ENCODE measurements at places on chromosomes 6 and 20. TPM values are rescaled to one million over a fixed set of nuclear protein-coding genes. Genes with fewer than 3 reads are reported as not detected.
A peak's percentile ranks its signal among the peaks of the same experiment; 100 is the strongest.

- no peak for DNase-seq
These were observed 232.0 kb upstream of the NOX3 start for GRCh38 chr6:155687645-155688044.

DNA sequence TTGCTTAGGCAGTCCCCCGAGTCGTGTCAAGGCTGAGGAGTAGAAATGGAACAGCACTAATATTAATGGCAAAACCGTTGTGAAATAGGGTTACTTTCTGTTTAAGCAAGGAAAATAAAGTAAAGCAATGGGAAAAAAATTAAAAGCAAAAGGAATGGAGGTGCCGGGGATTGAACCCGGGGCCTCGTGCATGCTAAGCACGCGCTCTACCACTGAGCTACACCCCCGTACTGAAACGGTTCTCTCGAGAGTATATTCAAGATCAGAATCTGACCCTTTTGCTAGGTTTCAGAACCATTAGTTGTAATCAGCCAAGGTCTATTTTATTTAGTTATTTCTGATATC lies 85.5 kb downstream of the TRIM27 start:
- peak; percentile 82 for DNase-seq

DNA sequence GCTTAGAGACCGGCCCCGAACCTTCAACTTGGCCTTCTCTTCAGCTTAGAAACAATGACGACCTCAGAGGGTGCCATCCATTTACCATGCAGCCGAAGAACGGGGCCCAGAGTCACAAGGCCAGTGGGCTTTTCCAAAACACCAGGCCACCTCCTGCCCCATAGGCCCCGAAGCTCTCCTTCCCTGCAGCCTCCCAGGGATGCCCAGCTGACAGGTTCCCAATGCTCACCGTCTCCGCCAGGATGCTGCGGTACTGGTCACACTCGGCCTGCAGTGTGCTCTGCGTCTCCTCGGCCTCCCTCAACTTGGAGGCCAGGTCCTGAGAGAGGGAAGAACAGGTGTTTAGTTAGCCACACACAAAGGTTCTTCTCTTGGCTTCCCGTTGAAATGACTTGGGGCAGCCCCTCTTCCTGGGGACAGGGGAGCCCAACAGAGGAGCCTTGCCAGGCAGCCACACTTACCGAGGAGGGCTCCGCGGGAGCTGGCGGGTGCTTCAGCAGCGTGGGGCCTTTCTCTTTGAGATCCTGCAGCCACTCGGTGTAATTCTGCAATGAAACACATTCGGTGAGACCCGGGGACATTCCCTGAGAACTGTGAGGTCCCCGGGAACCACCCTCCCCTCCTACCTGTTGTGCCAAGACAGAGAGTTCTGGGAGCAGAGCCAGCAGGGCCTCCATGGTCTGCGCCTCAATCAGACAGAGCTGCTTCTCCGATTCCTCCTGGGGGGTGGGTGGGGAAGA lies 51.5 kb downstream of the DSTN start:
- DNase-seq: no peak

GRCh38 chr6:38730140-38730862 lies 15.2 kb downstream of the DNAH8 start:
- DNase-seq: no peak

- no peak for DNase-seq
These were observed 29.4 kb downstream of the PHIP start for GRCh38 chr6:79048611-79049010.

GRCh38 chr20:11582060-11582459 lies 335.6 kb upstream of the BTBD3 start:
- no peak for DNase-seq

HIVEP1 gene
- total RNA-seq: 21.2 TPM

DNA sequence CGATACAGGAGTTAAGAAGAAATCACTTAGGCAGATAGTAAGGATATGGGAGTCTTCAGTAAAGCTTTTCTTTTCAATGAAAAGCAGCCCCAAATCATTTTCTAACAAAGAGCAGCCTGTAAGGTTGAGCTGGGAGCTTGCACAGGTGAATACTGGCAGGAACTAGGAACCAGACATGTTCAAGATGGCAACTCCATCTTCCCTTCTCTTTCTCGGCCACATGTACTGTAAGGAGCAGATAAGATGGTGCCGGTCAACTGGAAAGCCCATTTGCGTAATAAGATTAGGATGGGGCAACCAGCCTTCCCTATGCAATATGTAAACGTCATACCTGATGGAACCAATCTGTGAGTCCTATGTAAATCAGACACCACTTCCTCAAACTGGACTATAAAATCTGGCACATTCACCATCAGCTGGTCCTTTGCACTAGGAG lies 46.2 kb upstream of the RNGTT start:
- DNase-seq: no peak

TREM2 gene
- not detected for total RNA-seq

DNA sequence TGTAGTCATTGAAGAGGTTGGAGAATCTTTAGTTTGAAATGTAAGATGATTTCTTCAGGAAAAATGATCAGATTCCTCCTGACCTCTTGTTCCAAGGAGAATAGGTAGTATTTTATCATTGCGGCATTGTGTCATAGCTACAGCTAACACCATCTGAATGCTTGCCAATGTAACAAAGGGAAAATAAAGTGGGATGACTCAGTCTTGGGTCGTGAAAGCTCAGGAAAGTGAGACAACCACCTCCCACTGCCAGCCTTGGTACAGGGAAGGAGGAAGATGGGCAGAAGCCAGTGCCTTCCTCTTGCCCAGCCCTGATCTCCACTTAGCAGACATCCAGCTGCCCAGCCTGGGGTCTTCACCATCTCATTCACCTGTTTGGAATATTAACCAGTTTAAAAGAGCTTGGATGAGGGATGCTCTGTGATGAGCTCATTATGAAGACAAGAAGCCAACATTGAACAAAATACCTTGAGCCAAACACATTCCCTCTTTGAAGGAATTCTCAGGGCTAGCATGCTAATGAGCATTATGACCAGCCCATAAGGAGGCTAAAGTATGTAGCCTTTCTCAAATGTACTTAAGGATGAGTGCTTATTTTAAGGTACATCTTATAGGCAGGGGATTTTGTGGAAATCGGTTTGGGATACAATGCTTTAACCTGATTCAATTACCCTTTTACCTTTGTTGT lies 40.0 kb upstream of the APCDD1L start:
- DNase-seq: no peak

DNA sequence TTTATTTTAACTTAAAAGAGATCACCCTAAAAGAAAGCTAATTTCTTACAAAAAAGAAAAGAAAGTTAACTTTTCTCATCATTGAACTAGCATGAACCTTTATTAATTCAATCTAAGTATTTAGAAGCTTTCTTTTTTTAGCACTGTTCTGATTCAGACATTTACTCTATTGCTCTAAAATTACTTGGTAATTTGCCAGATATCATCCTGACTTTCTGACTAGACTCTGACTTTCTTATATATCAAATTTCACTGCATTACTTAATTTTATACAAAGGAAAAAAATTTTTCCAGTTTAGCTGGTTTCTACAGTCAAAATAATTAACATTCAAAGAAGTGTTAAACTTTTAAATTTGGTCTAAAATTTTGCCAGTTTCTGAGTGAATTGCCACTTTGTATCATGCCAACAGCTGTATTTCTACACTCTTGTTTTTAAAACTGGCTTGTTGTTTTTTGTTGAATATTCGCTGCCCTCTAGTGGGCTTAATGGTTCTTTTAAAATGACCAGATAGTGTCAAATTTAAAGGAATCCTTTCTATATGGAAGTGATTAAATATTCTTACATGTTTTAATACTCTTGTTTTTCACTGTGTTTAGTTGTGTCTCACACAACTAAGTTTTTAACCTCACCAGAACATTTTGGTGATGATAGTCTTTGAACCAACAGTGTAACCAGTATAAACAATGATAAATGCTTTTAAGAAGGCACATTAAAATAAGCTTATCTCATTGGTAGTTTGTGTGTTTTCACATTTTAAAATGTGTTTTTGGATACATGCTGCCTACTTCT lies 102.0 kb downstream of the POPDC3 start:
- no peak for DNase-seq

NOX3 gene
- not detected for total RNA-seq

- DNase-seq: peak; percentile 81
These were observed 11.4 kb downstream of the SLC2A4RG start for GRCh38 chr20:63750807-63751470.

DLL1 gene
- 12.3 TPM for total RNA-seq

- DNase-seq: no peak
These were observed 365.3 kb upstream of the SULF2 start for GRCh38 chr20:48150568-48150967.

- no peak for DNase-seq
These were observed 233.3 kb downstream of the SYNDIG1 start for GRCh38 chr20:24702501-24703283.

TMC2 gene
- total RNA-seq: not detected

DNA sequence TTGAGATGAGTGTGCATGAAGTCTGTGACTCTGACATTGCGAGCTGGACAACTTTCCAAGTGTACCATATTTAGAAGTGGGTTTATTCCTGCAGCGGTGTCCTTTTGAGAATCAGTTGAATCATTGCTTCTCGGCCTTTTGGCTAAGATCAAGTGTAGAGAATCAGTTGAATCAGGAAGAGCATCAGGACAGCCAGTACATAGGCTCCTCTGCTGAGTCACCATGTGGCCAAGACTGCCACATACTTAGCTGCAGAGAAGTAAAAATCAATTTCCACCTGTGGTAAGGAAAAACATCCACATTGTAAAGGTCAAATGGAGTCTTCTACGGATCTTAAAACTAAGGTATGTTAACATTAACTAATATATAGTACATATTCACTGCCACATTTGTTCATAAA lies 428.4 kb upstream of the MARCKS start:
- DNase-seq: no peak
